ENCODE measurements at places on chromosomes 4 and X. TPM values are rescaled to one million over a fixed set of nuclear protein-coding genes. Genes with fewer than 3 reads are reported as not detected.

ZNF280C gene
- 4.7 TPM for polyA plus RNA-seq

KDR gene
- polyA plus RNA-seq, result not detected

KCND1 gene
- 0.30 TPM for polyA plus RNA-seq

GPR34 gene
- polyA plus RNA-seq, result not detected

- no peaks in the 10 kb centered on the region for H3K27me3 ChIP-seq
- peaks cover 14% of the 10 kb centered on the region for H3K4me1 ChIP-seq
These were observed 29.4 kb downstream of the C4orf51 start for GRCh38 chr4:145709336-145709735.

GRCh38 chr4:140849526-140849925 lies 93.3 kb upstream of the TBC1D9 start:
- no peaks in the 10 kb centered on the region for H3K36me3 ChIP-seq
- H3K4me3 ChIP-seq, result no peak overlapping the region
- H3K27me3 ChIP-seq, result no peaks in the 10 kb centered on the region
- no peak for DNase-seq
- no peak overlapping the region for H3K27ac ChIP-seq

- no peak overlapping the region for H3K27ac ChIP-seq
- H3K4me3 ChIP-seq, result no peak overlapping the region
- no peaks in the 10 kb centered on the region for H3K4me1 ChIP-seq
- no peaks in the 10 kb centered on the region for H3K27me3 ChIP-seq
- H3K36me3 ChIP-seq, result no peaks in the 10 kb centered on the region
These were observed 105.1 kb downstream of the PHF8 start for GRCh38 chrX:53939127-53939526.

DNA sequence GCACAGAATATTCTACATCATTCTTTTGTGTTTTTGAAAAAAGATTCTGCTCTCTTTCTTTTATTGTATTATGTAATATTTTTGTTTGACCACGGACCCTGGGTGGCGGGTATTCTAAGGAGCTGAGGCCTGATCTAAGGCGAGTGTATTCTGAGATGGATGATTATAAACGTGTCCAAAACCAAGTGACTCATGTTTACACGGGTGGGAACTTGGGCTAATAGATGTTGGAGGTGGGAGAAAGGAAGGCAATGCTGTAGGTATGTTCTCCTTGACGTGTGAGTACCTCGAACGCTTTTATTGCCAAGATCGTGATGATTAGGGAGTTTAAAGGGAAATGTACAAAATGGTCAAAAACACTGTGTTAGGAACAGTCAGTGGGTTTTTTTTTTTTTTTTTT lies 188.9 kb upstream of the FAT1 start:
- no peak for DNase-seq
- no peak overlapping the region for H3K27ac ChIP-seq
- no peaks in the 10 kb centered on the region for H3K27me3 ChIP-seq

GRCh38 chrX:23554304-23554703 lies 113.0 kb upstream of the PRDX4 start:
- H3K36me3 ChIP-seq, result no peaks in the 10 kb centered on the region
- H3K27me3 ChIP-seq, result no peaks in the 10 kb centered on the region
- DNase-seq, result peak; percentile 9
- H3K4me3 ChIP-seq, result no peak overlapping the region

DNA sequence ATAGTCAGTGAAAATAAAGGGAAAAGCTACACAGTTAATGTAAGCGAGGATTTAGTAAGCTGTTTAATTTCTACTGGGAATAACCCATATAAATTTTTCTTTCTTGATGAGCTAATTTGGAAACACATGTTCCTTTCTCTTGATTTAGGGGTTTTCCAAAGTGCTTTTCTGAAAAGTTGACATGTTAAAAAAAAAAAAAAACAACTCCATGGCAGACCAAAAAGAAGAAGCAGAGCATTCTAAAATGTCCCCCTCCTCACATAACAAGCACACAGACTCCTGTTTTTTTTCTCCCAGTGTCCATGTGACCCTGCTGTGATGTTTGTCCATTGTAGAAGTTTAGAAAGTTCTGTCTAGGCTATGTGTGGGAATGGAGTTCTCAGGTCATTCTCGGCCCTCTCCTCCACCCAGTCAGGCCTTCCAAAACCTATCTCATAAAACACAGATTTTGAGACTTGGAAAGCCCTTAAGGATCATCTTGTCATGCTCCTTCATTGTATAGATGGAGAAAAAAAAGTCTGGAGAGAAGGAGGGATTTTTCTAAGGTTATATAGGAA lies 792 bp downstream of the CLIC2 start:
- H3K4me3 ChIP-seq, result no peak overlapping the region
- H3K27ac ChIP-seq, result no peak overlapping the region
- no peaks in the 10 kb centered on the region for H3K27me3 ChIP-seq
- no peaks in the 10 kb centered on the region for H3K36me3 ChIP-seq
- no peaks in the 10 kb centered on the region for H3K4me1 ChIP-seq

GRCh38 chr4:26459756-26460530 lies 30.3 kb downstream of the CCKAR start:
- no peaks in the 10 kb centered on the region for H3K36me3 ChIP-seq
- no peak overlapping the region for H3K27ac ChIP-seq
- no peak overlapping the region for H3K4me3 ChIP-seq

DNA sequence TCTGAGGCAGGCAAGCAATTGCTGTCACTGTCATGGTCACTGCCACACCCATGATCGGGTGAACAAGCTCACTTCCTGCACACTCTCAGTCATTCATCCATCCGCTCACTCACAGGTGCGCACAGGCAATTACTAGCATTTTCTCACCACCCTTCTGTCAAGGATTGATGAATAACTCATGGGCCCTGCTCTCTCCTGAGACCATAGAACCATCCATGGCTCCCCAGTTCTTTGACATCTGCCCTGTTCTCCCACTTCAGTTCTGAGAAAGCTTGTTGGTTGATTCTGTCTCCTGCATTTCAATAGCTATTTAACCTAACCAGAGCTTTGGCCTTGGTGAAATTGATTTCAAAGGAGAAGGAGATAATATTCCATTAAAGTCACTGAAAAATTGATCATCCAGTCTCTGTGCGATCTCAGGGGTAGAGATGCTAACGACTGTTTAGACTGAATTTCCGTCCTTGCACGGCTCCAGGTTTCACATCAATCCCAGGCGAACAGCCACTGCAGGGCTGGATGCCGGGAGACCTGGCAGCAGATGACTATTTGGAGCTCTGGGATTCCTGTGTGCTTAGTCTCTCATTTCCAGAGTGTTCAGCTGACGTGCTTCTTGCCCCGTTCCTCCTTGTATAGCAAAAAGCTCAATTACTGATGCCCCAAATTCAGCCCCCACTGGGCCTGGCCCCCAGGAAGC lies 36.9 kb upstream of the ADRA2C start:
- H3K27ac ChIP-seq, result no peak overlapping the region
- no peaks in the 10 kb centered on the region for H3K4me1 ChIP-seq
- no peak for DNase-seq
- peaks cover 25% of the 10 kb centered on the region for H3K27me3 ChIP-seq
- no peak overlapping the region for H3K4me3 ChIP-seq
- no peaks in the 10 kb centered on the region for H3K36me3 ChIP-seq

DNA sequence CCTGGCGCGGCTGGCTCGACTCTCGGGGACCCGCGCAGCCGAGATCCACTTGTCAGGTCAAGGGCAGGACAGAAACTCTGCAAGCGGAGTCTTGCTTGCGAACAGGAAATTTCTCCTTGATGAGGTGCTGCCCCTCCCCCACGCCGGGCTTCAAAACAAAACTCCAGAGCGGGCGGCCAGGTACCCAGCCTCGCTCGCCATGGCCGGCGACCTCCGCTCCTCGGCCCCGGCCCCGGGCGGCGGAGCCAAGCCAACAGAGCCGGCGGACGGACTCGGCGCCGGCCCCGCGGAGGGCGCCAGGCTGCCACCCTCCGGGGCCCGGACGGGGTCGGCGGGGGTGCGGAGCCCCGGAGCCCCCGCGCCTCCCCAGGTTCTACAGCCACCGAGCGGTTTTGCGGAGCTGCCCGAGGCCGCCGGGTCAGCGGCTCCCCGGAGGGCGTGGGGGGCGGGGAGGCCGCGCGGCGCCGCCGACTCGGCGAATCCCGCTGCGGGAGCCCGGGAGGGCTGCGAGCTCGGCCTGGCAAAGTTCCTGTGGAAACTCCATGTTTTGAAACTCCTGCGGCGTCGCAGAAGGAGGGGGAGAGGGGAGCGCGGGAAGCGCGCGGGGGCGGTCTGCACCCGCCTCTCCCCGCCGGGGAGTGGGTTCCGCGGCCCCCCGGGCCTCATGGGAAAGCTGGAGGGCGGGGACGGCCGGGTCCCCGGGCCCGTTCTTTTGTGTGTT lies 11.7 kb upstream of the BCOR start:
- H3K27me3 ChIP-seq, result peaks cover 21% of the 10 kb centered on the region
- peaks cover 14% of the 10 kb centered on the region for H3K4me1 ChIP-seq
- no peaks in the 10 kb centered on the region for H3K36me3 ChIP-seq
- peak overlapping the region; percentile 49 for H3K27ac ChIP-seq
- no peak for DNase-seq

DNA sequence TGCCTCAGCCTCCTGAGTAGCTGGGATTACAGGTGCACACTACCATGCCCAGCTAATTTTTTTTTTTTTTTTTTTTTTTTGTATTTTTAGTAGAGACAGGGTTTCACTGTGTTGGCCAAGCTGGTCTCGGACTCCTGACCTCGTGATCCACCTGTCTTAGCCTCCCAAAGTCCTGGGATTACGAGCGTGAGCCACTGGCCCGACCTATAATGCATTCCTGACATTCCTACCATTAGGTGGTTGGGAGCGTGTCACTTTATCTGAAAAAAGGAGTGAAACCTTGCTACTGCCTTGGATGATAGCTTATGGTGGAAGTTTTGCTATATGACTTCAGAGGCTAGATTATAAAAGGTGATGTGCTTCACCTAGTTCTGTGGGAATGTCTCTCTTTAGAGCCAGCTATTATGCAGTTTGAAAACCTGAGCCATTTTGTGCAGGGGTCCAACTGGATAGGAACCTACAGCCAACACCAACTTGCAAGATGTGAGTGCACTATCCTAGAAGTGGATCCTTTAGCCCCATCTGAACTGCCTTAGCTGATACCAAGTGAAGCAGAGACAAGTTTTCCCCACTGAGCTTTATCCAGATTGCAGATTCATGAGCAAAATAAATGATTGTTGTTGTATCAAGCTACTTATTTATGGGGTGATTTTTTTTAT lies 29.8 kb upstream of the EMCN start:
- H3K36me3 ChIP-seq, result no peaks in the 10 kb centered on the region
- DNase-seq, result no peak
- H3K27me3 ChIP-seq, result no peaks in the 10 kb centered on the region
- H3K27ac ChIP-seq, result no peak overlapping the region
- no peak overlapping the region for H3K4me3 ChIP-seq

- H3K27me3 ChIP-seq, result no peaks in the 10 kb centered on the region
- H3K27ac ChIP-seq, result no peak overlapping the region
- H3K36me3 ChIP-seq, result no peaks in the 10 kb centered on the region
- DNase-seq, result no peak
- H3K4me3 ChIP-seq, result no peak overlapping the region
- H3K4me1 ChIP-seq, result no peaks in the 10 kb centered on the region
These were observed 756.7 kb upstream of the FAM241A start for GRCh38 chr4:111388561-111388960.

GRCh38 chr4:85681921-85682320 lies 207.0 kb downstream of the ARHGAP24 start:
- no peaks in the 10 kb centered on the region for H3K27me3 ChIP-seq
- H3K4me1 ChIP-seq, result no peaks in the 10 kb centered on the region
- no peak overlapping the region for H3K4me3 ChIP-seq
- H3K36me3 ChIP-seq, result no peaks in the 10 kb centered on the region
- no peak overlapping the region for H3K27ac ChIP-seq

DNA sequence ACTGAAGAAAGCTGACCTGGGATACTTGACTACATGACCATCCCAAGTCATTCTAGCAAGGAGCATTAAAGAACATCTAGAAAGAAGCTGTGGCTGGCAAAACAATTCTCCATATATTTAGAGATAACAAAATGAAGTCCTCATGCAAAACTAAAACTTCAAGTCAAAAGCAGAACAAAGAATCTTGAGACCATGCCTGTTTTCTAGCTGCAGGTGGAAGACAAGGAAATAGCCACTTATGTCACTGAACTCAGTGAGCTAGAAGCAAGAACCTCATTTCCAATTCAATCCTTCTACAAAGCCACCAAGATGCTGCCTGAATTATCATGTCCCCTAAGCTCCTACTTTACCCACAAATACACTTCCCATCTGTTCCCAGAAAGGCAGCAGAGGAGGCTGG lies 13.8 kb downstream of the USP46 start:
- no peaks in the 10 kb centered on the region for H3K27me3 ChIP-seq
- H3K4me3 ChIP-seq, result no peak overlapping the region
- DNase-seq, result no peak
- H3K36me3 ChIP-seq, result no peaks in the 10 kb centered on the region
- peaks cover 22% of the 10 kb centered on the region for H3K4me1 ChIP-seq

GRCh38 chr4:22345678-22346077 lies 170.2 kb downstream of the ADGRA3 start:
- H3K36me3 ChIP-seq, result no peaks in the 10 kb centered on the region
- no peak for DNase-seq
- no peaks in the 10 kb centered on the region for H3K27me3 ChIP-seq

DNA sequence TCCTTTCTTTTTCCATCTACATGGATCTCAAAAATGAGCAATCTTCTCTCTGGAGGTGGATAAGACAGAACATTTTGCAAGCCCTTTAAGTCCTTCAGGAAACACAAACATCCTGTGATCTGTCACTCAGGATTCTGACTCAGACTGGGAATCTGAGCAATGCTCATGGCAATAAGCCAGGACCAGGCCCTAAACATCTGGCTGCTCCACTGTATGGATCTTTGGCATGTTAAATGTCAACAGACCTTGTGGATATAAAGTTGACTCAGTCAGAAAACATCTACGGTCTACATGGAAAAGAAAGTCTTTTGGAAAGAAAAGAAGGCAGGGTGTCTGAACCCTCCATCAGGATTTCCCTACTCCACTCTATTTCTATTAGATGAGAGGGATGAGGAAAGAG lies 17.8 kb upstream of the CHIC2 start:
- peaks cover 35% of the 10 kb centered on the region for H3K4me1 ChIP-seq
- H3K27me3 ChIP-seq, result no peaks in the 10 kb centered on the region
- H3K27ac ChIP-seq, result peak overlapping the region; percentile 32
- no peaks in the 10 kb centered on the region for H3K36me3 ChIP-seq
- H3K4me3 ChIP-seq, result peak overlapping the region; percentile 25

DNA sequence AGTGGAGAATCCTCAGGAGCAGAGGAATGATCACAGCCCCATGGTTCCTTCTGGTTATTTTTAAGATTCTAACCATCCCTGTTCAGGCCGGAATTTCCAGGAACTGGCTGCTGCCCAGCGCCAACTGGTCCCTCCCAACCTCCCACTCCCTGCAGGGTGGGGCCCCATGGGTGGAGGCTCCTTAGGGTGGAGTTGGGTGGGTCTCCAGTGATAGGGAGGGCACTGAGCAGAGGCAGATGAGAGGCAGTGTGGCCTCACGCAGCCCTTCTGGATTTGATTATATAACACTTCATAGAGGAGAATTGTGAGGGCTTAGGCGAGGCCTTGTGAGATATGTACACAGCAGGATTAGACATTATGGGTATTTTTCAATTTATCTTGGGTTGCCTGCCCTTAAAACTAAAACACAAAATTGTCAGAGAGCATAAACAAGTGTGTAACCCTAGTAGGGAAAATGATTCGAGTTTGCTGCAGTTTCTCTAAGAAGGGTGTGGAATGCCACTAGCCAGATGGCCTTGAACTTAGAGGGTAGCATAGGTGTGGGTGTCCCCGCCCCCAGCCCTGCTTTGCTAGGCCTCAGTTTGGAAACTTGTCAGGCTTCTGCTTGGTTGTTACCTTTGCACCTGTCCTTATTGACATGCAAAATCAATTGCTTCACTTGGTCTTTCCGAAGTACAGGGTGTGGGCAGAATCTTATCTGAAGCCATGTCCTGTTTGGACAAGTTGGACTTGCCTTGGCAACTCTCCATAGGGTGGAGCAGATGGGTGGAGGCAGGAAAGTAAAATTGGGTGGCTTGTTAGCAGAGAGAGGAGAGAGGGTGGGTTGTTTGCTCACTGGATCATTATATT lies 9.4 kb downstream of the KLF3 start:
- H3K27me3 ChIP-seq, result no peaks in the 10 kb centered on the region
- DNase-seq, result no peak
- peaks cover 85% of the 10 kb centered on the region for H3K4me1 ChIP-seq
- H3K27ac ChIP-seq, result peak overlapping the region; percentile 75
- H3K36me3 ChIP-seq, result peaks cover 30% of the 10 kb centered on the region
- H3K4me3 ChIP-seq, result peak overlapping the region; percentile 56

Measured in keratinocyte (primary cell).